ENCODE measurements at places on chromosomes 6 and 20.

DNA sequence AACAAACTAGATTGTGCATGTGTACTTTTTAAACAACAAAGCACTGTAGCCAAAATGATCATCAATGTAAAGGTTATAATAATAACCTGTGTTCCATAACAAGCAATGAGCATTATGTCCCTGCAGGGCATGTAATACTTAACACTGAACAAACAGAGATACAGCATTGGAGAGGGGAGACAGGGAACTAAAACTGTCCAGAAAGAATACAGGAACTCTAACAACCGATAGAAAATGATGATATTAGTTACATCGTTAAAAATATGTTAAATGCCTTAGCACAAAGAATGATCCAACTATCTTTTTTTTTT is 80.5 kb downstream of the COL9A1 start:
- no peak for DNase-seq

- no peak for DNase-seq
Measured at GRCh38 chr6:137848672-137849071, 18.4 kb upstream of the TNFAIP3 start.

GRCh38 chr6:132466952-132467351 is 46.0 kb downstream of the STX7 start:
- DNase-seq = no peak

DNA sequence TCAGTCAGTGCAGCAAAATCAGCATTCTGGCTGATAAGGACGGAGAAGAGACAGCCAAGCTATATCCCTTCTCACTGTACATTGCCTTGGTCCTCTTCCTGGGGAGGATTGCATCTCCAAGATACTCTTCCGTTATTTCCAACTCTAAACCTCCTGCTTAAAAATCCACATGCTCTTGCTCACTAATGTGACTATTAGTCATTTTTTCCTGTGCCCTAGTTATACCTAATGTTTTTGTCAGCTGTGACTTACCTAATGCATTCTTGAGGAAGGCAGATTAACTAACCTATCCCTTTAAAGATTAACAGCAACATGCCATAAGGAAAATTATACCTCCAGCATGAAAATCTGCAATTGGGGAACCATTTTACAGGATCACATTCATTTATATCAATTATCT is 317.6 kb downstream of the BTBD9 start:
- no peak for DNase-seq

GRCh38 chr20:41150664-41151063 is 13.3 kb downstream of the PLCG1 start:
- no peak for DNase-seq

DNA sequence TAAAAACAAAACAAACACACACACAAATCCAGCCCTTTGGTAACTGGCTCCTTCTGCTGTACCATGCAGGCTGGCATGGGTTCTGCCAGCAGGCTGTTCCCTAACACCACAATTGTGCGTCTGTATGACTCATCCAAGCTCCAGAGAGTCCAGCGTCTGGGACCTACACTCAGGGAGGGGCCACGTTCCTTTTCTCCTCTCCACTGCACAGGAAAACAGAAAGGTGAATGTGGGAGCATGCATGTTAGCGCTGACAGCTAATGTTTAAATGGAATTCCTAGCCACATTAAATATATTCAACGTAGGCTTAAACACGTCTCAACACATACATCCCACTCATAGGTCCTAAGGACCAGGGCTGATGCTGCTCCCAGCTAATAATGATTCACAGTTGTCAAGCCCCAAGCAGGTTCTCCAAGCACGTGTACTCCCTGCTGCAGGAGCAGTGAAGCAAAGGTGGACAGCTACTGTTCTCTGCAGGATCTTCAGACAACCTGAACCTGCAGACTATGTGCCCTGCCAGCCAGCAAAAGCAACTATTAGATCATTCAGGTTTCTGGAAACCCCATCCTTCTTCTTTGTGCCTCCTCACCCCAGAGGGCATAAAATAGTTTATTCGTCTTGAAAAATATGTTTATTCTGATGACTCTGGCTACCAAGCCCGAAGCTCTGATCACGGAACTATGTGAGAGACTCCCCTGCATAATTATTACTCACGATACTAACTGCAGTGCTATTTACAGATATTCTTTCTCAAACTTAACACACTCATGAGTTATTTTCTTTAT is 20.9 kb downstream of the MAP1LC3A start:
- DNase-seq = no peak

GRCh38 chr6:21022343-21023107 is 488.3 kb downstream of the CDKAL1 start:
- no peak for DNase-seq

DNA sequence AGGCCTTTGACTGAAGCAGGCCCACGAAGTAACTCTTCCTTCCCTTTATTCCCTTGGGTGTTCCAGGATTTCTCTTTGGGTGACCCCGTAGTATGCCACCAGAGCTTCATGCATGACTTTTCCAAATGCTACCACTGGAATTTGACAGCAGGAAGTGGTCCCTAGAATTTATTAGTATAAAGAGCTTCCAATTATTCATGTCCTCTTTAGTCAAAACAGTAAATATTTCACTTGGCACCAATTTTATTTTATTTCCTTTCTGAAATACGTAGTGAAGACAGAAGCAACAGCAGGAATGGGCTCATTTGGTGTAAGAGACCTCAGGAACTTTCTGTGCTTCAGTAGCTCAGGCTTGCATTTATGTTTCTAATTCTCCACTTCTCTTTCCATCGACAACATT is 151.3 kb downstream of the LCA5 start:
- DNase-seq = no peak

GRCh38 chr6:136069119-136069518 is 181.0 kb downstream of the MTFR2 start:
- DNase-seq = no peak

- DNase-seq = no peak
Measured at GRCh38 chr20:9329355-9330101, 184.9 kb upstream of the LAMP5 start.

- no peak for DNase-seq
Measured at GRCh38 chr6:71082033-71082650, 125.3 kb upstream of the B3GAT2 start.

DNA sequence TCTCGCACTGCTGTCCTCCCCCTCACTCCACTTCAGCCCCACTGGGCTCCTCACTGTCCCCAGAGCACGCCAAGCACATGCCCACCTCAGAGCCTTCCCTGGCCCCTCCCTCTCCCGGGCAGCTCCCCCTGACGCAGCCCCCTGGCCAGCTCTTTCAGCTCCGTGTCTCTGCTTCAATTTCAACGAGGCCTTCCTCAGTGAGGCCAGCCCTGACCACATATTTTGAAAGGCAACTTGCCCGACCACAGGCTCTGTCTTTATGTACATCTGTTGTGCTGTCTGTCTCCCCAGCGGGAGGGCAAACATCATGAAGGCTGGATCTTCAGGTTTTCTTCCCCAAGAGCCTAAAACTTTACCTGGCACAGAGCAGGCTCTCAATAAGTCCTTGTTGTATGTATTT is 44.6 kb downstream of the JPH2 start:
- no peak for DNase-seq

GRCh38 chr6:82385102-82385501 is 21.5 kb downstream of the TPBG start:
- DNase-seq = no peak

- no peak for DNase-seq
Measured at GRCh38 chr6:12296255-12296573, 6.1 kb downstream of the EDN1 start.

GRCh38 chr6:116108836-116109235 is 8.2 kb downstream of the NT5DC1 start:
- DNase-seq = no peak

DNA sequence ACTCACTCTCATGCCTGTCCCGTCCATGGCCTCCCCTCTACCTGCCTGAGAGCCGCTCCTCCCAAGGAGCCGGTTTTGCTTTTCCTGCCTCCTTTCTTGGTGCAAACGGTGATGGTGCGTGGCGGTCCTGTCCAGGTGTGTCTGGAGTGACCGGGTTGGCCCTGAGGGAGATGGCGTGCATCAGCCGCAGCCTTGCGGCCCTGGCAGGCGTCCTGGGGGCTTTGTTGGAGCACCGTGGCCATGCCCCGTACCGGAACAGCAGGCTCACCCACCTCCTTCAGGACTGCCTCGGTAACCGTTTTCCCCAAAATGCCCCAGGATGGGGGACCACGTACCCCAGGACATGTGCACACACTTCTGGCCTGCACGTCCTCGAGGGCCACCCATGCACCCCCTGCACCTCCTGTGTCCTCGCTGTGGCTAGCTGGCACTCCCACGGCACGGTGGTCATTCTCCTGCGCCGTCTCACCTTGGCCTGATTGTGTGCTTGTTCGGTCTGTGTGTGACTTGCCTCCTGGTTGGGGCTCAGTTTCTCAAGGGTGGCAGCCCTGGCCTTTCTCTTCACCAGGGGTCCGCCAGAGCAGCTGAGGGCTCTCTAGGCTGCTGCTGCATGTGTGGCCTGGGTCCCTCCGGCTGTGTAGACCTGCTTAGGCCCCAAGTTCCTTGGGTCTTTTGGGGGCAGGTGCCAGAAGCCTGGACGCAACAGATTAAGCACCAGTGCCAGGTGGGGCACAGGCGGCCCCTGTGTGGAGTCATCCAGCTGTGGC is 36.4 kb downstream of the FRMD1 start:
- no peak for DNase-seq

DNA sequence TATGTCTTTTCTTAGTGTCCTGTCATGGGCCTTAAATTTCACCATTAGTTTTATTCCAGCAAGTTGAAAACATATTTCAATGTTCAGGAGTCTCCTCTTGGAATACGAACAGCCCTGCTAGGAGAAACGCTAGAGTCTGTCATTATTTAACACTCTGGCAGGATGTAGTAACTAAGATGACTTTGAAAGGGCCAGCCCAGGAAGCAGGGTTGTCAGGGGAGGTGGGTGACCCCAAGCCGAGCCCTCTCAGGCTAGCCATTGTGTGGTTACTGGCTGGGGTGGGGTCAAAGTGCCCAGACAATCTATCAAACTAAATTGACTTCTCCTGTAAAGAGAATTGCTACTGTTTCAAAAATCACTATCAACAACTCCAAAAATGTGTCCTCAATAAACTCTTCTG is 67.8 kb downstream of the LY86 start:
- no peak for DNase-seq

- DNase-seq = no peak
Measured at GRCh38 chr20:61860260-61860987, 205.3 kb downstream of the TAF4 start.

DNA sequence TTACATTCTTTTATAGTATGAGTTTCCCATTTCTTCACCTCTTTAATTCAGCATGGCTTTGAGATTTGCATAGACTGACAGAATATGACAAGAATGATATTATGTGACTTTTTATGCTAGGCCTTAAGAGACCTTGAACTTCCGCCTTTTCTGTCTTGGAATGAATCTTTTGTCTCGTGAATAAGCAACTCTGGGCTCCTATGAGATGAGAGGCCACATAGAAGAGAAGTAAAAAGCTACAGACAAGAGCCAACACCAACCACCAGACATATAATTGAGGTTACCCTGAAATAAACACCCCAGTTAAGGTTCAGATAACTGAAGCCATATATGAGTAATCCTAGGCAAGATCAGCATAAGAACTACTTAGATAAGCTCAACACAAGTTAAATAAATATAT is 600.8 kb downstream of the MEI4 start:
- DNase-seq = no peak

DNA sequence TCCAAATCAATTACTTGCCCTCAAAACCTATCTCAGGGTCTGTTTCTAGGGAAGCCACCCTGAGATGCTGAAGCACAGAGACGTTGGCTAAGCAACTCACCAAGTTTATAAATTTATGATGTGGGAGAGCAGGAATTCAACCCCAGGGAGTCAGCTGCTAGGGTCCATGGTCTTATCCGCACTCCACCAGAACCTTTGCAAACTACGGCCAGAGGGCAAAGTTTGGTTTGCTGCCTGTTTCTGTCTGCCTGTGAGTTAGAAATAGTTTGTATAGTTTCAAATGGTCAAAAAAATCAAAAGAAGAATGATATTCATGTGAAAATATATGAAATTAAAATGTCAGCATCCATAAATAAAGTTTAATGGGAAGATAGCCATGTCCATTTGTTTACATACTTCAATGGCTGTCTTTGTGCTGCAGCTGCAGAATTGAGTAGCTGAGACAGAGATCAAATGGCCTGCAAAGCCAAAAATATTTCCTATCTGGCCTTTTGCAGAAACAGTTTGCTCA is 83.7 kb upstream of the ZFP64 start:
- DNase-seq = no peak

GRCh38 chr20:24670981-24671380 is 201.6 kb downstream of the SYNDIG1 start:
- DNase-seq = no peak

DNA sequence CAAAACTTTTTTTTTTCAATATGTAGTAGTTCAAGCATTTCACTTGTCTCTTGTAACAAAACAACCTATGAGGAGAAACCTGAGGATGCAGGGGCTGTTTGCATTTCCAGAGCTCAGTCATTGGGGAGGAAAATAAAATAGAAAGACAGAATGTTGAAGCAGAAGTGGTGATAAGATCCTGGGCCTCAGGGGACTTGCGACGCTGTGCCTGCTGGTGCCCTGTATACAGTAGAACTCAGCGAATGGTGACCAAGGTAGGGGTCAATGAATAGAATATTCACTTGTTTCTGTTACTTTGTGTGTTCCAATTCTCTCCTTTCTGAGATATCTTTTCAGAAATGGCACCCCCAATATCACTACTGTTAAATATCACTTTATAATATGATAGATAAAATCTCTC is 271.6 kb downstream of the FARS2 start:
- DNase-seq = no peak

DNA sequence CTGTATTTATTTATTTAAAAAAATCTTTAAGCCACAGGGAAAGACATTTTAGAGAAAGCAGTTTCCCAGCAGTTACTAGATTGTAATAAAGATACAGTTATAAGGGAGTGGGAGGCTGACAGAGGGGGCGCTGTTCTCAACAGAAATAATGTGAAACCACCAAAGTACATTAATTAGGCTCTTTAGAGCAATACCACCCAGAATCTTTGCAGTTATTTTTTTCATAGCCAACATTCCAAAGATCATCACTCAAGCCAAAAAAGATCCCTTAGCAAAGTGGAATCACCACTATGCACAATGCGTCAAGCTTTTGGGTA is 331.3 kb upstream of the DEFB112 start:
- DNase-seq = no peak

- no peak for DNase-seq
Measured at GRCh38 chr6:33923857-33924514, 120.2 kb upstream of the MLN start.

DNA sequence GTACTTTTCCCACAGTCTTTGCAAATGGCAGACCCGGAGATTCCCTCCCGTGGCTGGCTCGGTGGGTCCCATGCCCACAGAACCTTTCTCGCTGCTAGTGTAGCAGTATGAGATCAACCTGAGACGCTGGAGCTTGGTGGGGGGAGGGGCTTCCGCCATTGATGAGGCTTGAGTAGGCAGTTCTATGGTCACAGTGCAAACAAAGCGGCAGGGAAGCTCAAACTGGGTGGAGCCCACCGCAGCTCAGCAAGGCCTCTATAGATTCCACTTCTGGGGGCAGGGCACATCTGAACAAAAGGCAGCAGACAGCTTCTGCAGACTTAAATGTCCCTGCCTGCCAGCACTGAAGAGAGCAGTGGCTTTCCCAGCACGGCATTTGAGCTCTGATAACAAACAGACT is 186.0 kb upstream of the KCNK16 start:
- no peak for DNase-seq

All from stimulated activated CD4-positive, alpha-beta T cell treated with anti-CD3 and anti-CD28 coated beads, Interleukin-1b, Interleukin-23, amount 100 ng/mL, for 48 hours (primary cell).